Left lung (tissue), 14 donors: ENCODE measurements at places on chromosomes 6 and 20.

DNA sequence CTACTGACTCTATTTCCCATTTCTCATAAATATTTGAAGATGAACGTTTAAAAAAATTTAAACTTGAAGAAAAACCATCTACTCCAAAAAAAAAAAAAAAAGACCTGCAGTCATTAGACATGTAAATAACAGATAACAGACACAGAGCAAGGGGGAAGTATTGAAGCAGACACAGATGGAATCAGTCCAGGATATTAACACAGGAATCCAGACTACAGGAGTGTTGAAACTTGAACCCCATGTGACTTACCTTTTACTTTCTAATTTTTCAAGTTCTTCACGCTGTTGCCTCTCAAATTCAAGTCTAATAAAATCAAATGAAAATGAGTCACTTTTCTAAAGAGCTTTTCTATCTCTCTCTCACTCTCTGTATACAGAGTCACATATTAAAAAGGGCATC lies 191.8 kb downstream of the KIF16B start:
- no peak overlapping the region for H3K27ac ChIP-seq
- no peaks in the 10 kb centered on the region for H3K27me3 ChIP-seq
- no peak for DNase-seq
- no peaks in the 10 kb centered on the region for H3K4me1 ChIP-seq
- no peak overlapping the region for H3K4me3 ChIP-seq

DNA sequence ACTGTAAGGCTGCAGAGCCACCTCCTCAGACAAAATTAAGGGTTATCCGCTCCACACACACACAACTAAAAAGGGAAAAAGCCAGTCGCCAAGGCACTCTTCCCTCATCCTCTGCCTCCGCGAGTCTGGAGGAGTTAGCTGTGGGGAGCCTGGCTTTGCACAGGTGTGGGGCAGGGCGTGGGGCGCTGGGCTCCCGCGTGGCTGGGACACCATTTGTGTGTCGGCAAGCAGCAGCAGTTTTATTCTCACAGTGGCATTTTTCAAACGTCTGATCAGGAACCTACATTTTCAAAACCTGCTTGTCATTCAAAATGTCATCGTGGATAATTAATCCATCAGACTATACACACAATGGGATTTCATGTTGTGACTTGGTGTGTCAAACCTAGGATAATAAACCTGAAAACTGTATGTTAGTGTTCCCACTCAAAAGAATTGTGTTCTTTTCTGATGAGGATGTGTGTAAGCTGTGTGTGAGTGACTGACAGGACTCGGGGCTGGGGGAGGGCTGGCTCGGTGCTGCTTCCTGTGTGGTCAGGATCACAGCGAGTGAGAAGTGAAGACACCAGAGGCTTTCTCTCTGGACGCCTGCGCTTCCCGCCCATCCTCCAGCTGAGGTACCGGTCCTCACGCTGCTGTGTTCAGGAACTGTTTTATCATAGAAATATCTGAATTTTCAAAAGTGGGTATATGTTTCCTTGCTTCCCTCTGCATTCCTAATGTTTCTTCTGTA lies 83.1 kb downstream of the IRF4 start:
- no peak overlapping the region for H3K4me3 ChIP-seq
- H3K36me3 ChIP-seq = no peaks in the 10 kb centered on the region
- H3K27me3 ChIP-seq = peaks cover 7% of the 10 kb centered on the region
- DNase-seq = no peak
- no peaks in the 10 kb centered on the region for H3K4me1 ChIP-seq

GRCh38 chr6:28884423-28885131 lies 39.2 kb downstream of the TRIM27 start:
- H3K36me3 ChIP-seq = no peaks in the 10 kb centered on the region
- H3K4me3 ChIP-seq = no peak overlapping the region
- peaks cover 44% of the 10 kb centered on the region for H3K27me3 ChIP-seq
- DNase-seq = no peak
- H3K4me1 ChIP-seq = peaks cover 6% of the 10 kb centered on the region

GRCh38 chr6:44407951-44408670 lies 20.6 kb downstream of the CDC5L start:
- peaks cover 86% of the 10 kb centered on the region for H3K36me3 ChIP-seq
- H3K27ac ChIP-seq = no peak overlapping the region
- DNase-seq = no peak
- no peaks in the 10 kb centered on the region for H3K4me1 ChIP-seq
- no peaks in the 10 kb centered on the region for H3K27me3 ChIP-seq
